ENCODE measurements at places on chromosomes 2 and 18.

GRCh38 chr2:126913881-126914615 lies 15.4 kb downstream of the TEX51 start:
- no peak for DNase-seq

GRCh38 chr2:222468346-222468745 lies 44.0 kb downstream of the SGPP2 start:
- no peak for DNase-seq

DNA sequence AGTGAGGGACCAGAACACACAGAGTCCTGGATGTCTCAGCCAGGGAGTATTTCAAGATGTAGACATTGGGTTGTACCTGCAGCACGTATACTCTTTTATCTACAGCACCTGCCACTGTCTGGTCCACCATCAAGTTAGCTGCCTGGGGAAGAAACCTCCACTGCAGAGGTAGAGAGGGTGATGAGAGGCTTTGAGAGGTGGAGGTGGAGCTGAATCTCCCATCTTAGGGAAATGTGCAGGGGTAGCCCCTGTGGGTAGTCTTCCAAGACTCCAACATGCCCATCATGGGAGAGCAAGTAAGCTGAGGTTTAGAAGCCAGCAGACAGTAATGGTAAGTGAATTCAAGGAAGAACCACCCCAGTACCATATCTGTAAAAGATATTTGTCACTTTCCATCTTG lies 93.3 kb upstream of the CELF4 start:
- no peak for DNase-seq

- DNase-seq, result no peak
Observed at GRCh38 chr2:167492486-167492885, 604.2 kb downstream of the XIRP2 start.

DNA sequence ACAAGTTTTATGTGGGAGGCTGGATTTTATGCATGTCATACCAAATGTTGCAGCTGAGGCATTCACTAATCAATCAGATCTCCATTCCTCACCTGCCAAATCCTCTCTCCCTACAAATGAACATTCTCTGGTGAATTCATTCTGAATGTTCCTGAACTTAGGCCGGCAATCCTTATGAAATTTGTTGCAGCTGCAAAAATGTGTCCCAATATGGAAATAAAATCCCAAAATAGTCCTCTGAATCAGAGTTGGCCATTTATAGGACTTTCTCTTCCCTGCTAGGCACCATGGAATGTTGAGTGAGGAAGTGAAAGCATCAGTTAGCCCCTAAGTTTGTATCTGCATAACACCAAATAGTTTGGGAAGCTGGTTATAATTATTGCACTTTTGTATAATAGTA lies 25.6 kb downstream of the GCA start:
- DNase-seq, result no peak

All from NCI-H2081 treated with DMSO at 0.1 percent for 48 hours (cell line).